Hematopoietic multipotent progenitor cell treated with erythropoietin and hydrocortisone succinate and interleukin-3 and kit ligand, for 15 days (in vitro differentiated cells): ENCODE measurements at places on chromosomes 3 and 15.

GRCh38 chr15:79053894-79054293, 36.7 kb downstream of the RASGRF1 start:
- no peak for DNase-seq

GRCh38 chr3:164267053-164267452, 811.2 kb downstream of the SI start:
- DNase-seq = no peak

GRCh38 chr3:14297784-14298236, 104.6 kb upstream of the SLC6A6 start:
- DNase-seq = no peak

DNA sequence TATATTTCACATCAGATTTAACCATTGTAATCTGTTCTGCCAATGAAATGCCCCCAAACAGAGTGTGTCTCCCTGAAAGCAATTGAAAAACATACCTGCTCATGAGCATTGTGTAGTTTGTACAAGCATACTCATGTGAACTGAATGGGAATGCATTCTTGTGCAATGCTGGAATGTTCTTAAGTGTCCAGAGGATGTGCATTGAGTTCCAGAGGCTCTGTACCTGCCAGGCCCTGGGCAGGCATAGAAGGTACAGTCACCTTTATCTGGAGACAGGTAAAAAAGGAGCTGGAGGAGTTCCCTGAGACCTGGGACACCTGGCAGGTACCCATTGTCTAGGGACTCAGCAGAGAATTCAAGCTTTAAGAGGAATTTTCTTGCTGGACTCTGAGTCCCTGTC, 2.8 kb downstream of the MRAS start:
- no peak for DNase-seq

- no peak for DNase-seq
Measured at GRCh38 chr15:101172501-101173071, 79.3 kb downstream of the CHSY1 start.

- peak; percentile 32 for DNase-seq
Measured at GRCh38 chr3:136042608-136043221, 77.2 kb downstream of the PPP2R3A start.

DNA sequence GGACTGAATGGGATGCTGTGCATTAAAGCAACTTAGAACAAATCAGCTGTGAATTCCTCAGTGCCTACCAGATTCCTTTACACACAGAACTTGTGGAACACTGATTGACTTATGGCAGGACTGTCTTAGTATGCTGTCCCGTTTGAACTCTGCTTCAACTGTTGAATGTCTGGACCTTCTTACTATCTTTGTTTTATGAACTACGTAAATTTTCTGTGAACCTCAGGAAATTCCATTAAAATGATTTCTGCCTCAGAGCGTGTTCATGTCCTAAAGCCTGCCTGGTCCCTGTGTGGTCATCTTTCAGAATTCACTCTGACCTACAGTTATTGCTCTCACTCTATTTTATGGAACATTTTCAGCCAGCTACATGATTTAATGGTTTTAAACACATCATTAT, 29.4 kb upstream of the FBN1 start:
- no peak for DNase-seq

GRCh38 chr3:145355206-145355605, 805.8 kb downstream of the PLOD2 start:
- no peak for DNase-seq

GRCh38 chr3:100023150-100023549, 91.2 kb downstream of the FILIP1L start:
- no peak for DNase-seq

- DNase-seq = no peak
Measured at GRCh38 chr3:190593075-190593474, 79.2 kb downstream of the IL1RAP start.

DNA sequence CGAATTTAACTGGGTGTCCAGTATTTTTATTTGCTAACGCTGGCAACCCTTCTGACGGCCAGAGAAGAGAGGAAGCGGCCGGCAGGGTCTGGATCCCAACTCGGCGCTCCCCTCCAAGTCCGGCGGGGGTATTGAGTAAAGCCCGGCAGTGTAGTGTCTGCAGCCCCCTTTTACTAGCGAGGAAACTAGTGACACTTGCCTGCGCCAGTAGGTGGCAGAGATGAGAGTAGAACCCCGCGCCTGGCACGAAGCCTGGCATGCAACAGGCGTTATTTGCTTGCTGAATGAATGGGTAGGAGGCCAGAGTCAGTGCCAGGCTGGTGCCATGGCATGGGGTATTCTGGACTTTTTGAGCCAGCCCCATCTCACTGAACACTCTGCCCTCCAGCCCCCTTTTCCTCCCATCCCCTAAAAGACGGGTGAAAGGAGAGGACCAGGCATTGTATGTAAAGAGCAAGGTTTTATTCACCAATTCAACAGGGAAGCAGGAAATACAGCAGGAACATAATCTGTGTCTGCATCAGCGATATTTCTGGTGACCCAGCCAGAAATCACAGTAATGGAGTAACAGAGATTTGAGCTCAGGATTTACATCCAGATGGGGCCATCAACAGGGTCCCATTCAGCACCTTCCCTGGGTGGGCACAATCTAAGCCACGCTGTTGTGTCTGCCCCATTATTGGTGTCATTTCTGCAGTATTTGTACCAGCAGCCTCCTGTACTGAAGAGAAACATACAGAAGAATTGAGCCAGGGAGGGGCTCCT, 788 bp upstream of the WDR73 start:
- DNase-seq = peak; percentile 86

DNA sequence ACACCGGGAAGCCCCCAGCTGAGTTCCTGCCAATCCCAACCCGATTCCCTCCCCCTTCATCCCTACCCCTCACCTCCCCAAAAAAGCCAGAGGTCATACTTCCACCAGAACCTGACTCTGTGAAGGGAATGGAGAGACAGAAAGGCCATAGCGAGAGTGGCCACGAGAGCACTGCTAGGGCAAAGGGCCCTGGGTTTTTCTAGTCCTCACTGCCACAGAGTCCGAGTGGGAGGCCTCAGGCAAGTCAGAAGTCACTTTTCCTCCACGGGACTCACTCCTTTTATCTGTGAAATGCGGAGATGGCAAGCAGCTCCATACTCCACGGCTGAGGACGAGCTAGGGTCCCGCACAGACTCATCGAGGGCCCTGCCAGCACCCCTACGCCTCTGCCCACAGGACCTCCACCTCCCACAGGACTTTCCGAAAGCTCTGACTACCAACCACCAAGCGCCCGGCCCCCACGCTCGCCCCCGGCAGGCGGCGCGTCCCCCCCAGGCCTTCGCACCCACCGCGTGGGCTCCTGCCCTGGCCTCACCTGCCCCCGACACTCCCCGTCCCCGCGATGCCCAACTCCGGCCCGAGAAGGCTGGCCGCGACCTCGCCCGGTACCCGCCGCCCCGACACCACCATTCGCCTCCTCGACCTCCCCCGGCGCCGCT, 792 bp downstream of the ATP13A3 start:
- DNase-seq = no peak

- no peak for DNase-seq
Measured at GRCh38 chr3:157033001-157033400, 126.9 kb downstream of the CCNL1 start.

GRCh38 chr15:66743703-66744536, 41.9 kb downstream of the SMAD6 start:
- DNase-seq = no peak

- DNase-seq = no peak
Measured at GRCh38 chr3:145134738-145135137, 1026.2 kb downstream of the PLOD2 start.

DNA sequence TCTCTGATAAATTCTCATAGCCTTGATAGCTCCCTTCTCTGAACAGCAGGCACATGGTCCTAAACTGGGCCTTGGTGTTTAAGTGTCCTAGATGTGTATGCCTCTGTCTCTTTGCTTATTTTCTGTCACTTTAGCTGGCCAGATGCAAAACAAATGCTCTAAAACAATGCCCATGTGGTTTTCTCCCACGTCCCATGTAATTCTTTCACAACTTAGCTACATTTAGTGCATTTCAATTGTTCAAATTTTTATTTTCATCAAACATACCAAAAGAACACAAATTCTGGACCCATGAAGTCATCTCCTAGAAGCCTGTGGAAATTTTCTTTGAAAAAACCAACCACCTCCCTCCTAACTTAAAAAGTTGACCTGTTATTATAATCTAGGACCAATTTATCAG, 491.3 kb upstream of the AGTR1 start:
- no peak for DNase-seq

GRCh38 chr3:195080125-195080524, 190.8 kb downstream of the XXYLT1 start:
- no peak for DNase-seq

GRCh38 chr3:194572143-194572789, 61.0 kb downstream of the TMEM44 start:
- no peak for DNase-seq

GRCh38 chr3:115040246-115040645, 106.8 kb downstream of the ZBTB20 start:
- no peak for DNase-seq

- no peak for DNase-seq
Measured at GRCh38 chr3:163213838-163214237, 1717.2 kb downstream of the OTOL1 start.

GRCh38 chr3:37993067-37993455, 2.5 kb downstream of the VILL start:
- DNase-seq = no peak

- no peak for DNase-seq
Measured at GRCh38 chr3:122357828-122358702, 25.0 kb downstream of the MIX23 start.

DNA sequence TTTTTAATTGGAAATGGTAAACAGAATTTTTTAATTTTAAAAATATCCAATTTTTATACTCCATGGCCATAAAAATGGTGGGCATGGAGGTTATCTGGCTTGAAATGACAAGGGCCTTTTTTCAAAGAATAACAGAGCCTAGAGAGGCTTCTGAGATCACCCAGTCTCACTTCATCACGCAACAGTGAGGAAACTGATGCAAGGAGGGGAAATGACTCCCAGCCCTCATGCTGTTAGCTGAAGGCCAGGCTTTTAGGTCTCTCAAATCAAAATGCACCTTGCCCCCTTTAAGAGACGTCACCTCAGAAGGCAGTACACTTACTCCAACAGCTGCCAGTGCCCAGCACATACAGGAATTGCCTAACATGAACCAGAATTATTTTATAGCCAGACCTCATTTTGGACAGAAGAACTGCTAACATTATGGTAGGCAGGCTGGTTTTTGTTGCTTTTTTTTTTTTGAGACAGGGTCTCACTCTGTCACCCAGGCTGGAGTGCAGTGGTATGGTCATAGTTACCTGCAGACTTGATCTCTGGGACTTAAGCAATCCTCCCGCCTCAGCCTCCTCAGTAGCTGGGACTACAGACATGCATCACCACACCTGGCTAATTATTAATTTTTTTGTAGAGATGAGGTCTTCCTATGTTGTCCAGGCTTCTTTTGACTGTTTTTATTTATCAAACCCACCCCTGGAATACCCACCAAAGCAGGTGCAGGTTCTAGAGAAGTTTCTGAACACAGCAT, 9.1 kb downstream of the RAB43 start:
- DNase-seq = no peak

DNA sequence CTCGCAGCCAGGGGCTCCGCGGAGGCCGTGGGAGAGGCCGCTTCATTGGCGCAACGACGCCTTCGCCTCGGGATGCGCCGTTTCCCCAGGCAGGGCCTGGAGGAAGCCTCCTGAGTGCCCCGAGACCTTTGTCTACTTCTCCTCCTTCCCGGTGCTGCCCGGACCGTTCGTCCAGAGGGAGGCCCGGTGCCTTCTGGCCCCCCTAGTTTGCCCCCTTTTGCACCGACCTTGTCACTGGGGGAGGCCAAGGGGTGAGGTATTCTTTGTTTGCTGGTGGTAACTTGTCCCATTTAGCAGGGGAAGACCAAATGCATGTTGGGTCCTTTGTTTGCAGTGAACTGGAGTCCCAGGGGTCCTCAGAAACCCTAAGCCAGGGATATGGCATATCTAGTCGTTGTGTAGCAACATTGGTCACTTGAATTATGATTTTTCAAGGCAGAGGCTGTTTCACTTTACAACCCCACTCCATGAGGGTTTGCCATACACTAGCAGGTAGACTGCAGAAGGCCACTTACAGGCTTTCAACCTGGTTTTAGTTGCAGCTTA, 615 bp downstream of the DHX30 start:
- DNase-seq = no peak

DNA sequence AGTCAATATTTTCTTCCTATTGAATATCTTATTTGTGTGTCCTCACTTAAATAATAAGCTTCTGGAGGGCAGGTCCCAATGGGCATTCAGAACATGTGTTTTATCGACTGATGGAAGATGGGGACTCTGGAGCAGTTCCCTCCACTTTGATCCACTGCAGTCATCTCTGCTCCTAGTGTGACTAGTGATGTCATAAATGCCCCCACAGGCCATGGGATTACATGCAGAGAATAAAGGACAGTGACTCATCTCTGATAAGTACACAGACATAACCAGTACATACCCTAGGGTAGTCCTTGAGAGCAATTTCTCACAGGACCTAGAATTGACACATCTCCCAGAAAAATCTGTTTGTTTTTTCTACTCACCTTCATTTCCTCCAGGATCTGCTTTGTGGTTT, 49.4 kb upstream of the FMN1 start:
- no peak for DNase-seq

- no peak for DNase-seq
Measured at GRCh38 chr3:22843854-22844253, 359.3 kb upstream of the UBE2E2 start.

DNA sequence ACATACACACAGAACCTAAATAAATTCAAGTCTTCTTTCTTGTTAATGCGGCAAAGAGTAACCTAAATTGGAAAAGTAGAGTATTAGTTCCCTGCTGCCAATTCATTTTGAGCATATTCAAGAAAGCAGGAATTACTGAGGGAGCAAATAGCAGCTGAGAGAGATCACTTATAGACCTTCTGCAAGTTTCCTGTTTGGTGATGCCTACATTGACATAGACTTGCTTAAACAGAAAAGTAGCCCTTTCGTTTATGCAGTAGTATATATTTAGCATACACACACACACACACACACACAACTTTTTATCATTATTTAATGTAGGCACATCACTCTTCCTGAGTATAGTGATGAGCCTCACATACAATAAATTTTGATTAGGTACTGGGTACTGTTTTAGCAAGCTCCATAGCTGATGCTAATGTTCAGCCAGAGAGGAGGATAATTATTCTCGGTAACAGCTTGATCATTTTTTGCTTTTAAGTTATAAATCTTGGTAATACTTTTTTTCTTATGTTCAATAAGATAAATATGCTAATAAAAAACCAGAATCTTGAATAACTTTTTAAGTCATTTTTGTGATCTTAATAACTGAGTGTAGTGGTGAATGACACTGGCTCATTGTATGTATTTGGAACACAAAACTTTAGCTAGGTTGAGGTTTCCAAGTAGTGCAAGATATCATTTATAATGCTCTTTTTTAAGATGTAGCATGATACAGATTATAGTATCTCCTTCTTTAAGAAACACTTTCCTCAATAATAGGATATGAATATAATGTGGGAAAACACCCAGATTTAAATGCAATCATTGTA, 174.7 kb downstream of the MBNL1 start:
- no peak for DNase-seq
